ENCODE measurements at places on chromosomes 7 and 10.

DNA sequence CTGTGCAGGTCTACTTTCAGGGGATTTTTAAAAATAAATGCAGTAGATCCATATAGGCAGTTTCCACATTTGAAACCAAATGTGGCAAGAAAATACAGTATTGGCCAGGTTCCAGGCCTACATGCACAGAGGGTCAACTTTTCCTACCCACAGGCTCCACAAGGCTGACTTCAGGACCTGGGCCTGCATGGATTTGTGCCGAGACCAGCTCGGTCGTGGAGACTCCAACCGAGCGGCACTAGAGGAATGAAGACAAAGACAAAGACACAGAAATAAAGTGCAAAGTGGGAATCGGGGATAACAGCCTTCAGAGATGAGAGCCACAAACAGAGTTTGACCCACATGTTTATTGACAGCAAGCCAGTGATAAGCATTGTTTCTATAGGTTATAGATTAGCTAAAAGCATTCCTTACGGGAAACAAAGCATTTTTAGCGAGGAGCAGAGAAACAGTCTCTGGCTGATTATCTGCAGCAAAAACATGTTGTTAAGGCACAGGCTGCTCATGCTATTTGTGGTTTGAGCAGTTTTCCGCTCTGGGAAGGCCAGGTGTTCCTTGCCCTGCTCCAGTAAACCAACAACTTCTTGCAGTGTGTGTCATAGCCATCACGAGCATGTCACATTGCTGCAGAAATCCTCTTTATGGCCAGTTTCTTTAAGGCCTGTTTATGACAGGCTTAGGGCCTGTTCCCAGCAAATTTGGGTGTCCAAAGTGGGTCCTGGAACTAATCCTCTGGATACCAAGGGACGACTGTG, 52.6 kb downstream of the ZNF37A start:
- H3K36me3 ChIP-seq = peaks cover 10% of the 10 kb centered on the region
- no peaks in the 10 kb centered on the region for H3K4me1 ChIP-seq
- DNase-seq = no peak
- H3K27ac ChIP-seq = no peak overlapping the region
- no peak overlapping the region for H3K4me3 ChIP-seq

DNA sequence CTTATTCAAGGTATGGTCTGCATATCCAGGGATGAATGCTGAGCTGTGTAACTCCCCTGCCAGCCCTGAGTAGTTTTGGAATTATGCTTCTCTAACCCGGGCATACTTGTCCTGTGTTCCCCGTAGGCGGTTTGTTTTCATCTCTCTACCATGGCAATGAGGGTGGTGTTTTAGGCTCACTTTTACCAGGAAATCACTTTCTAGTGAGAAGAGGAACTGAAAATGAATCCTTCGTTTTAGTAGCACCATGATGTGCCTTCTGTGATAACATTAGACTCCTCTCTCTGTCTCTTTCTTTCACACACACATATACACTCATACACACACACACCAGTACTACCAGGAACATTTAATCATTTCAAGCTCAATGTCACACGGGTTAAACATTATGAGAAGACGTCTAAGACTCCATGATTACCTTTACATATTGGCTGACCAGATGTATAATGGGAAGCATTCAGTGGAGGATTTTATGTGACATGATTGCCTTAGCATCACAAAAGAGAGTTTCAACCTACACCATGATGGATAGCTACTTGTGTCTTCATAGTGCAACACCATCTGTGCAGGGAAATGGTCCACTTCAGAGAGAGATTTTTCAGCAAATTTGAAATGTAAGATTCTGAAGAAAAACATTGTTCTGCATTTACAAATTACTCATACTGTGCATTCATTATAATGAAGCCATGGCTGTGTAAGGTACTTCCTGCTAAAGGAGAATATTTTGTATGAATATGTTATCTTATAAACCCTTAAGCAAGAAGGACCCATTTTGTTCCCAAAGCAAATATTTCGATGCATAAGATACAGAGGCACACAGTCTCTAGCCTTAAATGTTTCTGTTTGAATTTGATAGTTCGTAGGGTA, 31.0 kb upstream of the PFKP start:
- peaks cover 6% of the 10 kb centered on the region for H3K4me1 ChIP-seq
- no peaks in the 10 kb centered on the region for H3K36me3 ChIP-seq
- DNase-seq = no peak
- H3K4me3 ChIP-seq = no peak overlapping the region
- H3K27me3 ChIP-seq = peaks cover 13% of the 10 kb centered on the region

DNA sequence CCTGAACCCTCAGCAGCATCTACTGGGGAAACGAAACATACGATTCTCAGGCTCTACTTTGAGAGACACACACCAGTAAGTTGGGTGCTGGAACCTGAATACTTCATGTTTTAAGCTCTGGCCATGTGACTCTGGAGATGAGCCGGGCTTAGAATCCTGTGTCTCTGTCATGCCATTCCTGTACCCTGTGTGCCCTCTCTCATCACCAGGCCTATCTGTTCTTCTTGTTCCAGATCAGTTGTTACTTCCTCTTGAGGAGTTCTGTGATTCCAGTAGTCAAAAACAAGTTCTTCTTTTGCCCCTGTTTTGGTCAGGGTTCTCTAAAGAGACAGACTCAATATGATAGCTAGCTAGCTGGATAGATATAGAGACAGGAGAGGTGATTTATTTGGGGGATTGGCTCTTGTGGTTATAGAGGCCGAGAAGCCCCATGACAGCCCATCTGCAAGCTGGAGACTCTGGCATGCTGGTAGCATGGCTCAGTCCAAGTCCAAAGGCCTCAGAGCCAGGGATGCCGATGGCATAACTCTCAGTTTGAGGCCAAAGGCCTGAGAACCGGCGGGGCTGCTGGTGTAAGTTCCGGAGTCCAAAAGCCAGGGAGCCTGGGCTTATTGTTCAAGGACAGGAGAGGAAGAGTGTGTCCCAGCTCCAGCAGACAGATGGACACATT, 54.3 kb downstream of the CHN2 start:
- H3K4me1 ChIP-seq = no peaks in the 10 kb centered on the region
- no peak overlapping the region for H3K27ac ChIP-seq
- H3K27me3 ChIP-seq = peaks cover 6% of the 10 kb centered on the region
- no peaks in the 10 kb centered on the region for H3K36me3 ChIP-seq
- DNase-seq = no peak

DNA sequence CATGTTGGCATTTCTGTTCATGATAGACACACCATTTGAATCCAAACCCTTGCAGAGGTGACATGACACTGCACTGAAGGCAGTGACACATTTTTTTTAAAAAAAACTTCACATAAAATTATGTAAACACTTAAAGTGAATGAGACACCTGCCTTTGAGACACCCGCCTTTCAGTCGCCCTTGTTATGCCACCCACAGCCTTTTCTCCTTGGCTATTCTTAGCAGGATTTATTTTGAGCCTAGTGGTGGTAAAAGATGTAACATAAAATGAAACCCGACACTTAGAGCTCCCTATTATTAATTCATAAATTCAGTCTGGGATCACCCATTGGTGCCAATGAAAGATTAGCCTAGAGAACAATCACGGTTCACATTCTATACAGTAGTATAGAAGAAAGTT, 161.3 kb downstream of the DYNC1I1 start:
- no peaks in the 10 kb centered on the region for H3K27me3 ChIP-seq
- DNase-seq = no peak
- H3K27ac ChIP-seq = no peak overlapping the region
- no peak overlapping the region for H3K4me3 ChIP-seq
- H3K4me1 ChIP-seq = no peaks in the 10 kb centered on the region
- H3K36me3 ChIP-seq = no peaks in the 10 kb centered on the region

Measured in HFFc6 (cell line).